CD4-positive, alpha-beta T cell treated with Interleukin-1 beta for 1 hour (primary cell): ENCODE measurements at places on chromosomes 3 and 15.

DNA sequence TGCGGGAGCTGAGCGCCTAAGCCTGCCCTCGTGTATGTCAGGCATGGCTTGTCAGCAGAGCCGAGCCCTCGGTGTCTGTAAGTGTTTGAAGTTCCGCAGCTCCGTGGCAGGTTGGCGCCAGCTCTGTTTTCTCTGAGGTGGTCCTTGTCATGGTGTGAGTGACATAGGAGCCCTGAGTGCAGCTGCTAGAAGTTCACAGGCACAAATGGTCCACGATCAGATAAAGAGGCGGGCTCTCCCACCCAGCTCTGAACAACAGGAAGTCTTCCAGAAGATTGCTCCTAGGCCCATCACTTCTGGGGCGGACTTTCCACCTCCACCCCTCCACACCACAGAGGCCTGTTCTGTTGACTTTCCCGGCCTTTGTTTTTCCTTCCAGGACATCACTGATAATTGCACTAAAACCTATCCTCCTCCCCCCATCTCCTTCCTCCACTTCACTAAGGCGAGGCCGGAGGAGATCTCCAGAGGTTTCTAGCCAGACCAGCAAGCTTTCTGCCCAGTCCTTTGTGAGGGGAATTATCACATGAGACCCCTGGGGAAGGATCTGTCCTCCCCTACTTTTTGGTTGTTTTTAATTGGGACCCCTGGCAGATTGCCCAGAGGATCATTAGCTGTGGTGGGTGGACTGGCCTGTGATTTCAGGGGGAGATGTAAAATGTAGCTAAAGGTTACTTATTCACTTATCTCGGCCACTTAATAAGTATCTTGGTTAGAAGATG lies 19.9 kb downstream of the ITPR1 start:
- DNase-seq = no peak

- DNase-seq = no peak
Measured at GRCh38 chr3:141735770-141736465, 2.2 kb upstream of the RNF7 start.

DNA sequence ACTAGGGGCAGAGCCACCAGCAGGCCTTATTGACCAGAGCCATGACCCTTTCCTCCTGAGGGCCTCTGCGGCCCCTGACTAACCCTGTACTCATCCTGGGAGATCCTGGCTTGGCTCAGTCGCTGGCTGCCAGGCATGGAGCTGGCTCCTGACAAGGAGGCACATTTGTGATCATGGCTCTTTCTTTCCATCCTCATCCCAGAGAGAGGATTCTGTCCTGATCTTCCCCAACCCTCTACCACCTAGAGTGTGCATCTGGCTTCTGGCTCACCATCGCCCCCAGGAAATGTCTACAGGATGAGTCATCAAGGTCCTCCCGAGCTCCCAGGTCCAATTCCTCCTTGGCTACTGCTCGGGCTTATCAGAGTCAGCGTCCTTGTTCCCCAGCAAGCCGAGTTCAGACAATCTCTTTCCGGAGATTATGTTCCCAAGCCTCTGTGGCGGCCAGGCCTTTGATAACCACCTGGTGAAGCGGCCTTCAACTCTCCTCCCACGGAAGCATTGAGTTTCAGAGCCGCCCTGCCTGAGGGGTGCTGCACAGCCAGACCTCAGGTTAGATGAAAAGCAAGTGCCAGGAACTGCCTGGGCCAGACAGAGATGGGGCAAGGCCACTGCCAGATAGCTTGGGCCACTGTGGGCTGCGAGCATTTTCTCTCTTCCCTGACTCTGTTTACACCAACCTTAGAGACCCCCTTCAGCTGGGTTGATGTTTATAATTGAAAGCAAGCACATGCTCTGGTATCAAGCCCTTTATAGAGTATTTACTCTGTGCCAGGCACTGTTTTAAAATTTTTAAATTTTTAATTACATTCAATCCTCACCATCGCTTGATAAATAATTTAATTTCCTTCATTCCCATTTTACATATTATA lies 44.3 kb upstream of the MRPS22 start:
- no peak for DNase-seq

- DNase-seq = no peak
Measured at GRCh38 chr3:171125010-171125409, 98.5 kb upstream of the SLC2A2 start.

GRCh38 chr15:68781217-68781616 lies 39.5 kb downstream of the ANP32A start:
- DNase-seq = no peak

DNA sequence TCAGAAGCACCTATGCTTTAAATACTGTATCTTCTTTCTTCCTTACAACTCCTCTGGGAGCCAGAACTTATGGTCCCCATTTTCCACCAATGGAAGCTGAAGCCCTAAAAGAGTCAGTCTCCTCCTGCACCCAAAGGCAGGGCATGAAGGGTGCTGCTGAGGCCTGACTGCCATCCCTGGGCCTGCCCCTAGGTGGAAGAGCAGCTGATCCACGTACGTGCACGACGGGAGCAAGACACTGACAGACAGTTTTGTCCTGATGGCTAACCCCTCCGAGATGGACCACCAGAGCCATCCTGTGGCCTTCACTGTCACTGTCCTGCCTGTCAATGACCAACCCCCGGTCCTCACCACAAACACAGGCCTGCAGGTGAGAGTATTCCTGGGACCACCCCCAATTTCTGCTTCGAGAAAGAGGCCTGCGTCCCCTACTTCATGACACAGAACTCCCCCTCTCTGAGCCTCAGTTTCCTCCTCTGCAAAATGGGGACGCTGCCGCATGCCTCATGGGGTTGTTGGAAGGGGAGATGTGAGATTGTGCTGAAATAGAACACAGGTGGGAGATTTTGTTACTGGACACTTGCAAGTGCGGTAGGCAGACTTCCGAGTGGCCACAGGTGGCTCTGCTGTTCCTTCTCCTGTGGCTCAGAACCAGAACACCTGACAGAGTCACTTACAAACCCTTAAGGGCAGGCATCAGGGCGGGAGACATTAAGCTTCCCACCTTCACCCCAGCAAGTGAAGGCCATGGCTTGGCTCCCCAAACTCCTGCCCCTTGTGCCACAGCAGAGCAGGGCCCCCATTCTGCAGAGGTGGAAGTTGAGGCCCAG lies 175.4 kb downstream of the TBC1D2B start:
- no peak for DNase-seq

GRCh38 chr15:89118481-89118989 lies 30.3 kb downstream of the ABHD2 start:
- no peak for DNase-seq
